ENCODE measurements at places on chromosomes 1 and 21. TPM values are rescaled to one million over a fixed set of nuclear protein-coding genes. Genes with fewer than 3 reads are reported as not detected.

Gene TEX38
- not detected for polyA plus RNA-seq

Gene FOXO6
- 11.3 TPM for polyA plus RNA-seq

Gene HTR1D
- polyA plus RNA-seq = 0.13 TPM

Gene PHC2
- polyA plus RNA-seq = 77.9 TPM

DNA sequence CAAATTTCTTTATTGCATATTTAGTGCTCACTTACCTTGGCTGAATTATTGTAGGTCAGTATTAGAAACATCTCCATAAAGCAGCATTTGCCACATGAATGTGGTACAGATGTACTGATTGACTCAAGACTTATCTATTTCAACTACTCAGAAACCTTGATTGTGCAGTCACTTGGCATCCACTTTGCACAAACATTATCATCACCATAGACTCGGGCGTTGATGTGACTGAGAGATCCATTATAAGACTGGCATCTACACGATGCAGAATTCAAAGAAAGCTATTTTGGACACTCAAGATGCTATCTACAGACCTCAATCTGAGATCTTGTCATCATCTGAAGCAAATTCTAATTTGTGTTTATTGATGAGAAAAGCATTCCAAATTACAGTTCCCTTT lies 102.8 kb upstream of the USP25 start:
- DNase-seq = no peak

DNA sequence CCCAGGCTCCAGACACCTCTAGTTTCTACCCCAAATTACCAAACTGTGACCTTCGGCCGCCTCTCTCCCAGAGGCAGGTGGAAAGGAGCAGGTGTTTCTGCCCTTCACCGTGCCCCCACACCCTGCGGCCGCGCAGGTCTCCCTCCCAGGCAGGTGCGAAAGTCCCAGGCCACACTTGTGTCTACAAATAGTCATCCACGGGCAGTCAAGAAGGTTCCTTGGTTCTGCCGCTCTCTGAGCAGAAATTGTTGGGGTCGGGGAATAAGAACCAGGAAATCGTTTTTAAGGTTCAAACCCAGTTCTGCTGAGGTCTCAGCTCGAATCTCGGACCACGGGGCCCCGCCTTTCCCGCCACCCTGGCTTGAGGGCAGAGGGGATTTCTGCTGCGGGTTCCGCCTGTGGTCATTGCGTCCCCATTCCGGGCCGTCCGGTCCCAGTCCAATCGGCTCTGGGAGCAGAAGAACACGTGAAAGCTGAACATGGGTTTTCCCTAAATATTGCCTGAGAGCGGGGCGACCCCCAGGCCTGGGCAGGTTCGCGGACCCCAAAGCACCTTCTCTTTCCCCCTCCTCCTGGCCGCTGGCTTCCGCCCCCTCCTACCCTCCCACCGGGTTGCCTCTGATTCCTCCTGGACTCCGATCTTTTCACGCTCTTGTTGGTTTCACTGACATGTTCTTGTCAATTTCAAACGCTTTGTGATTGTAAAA lies 1.2 kb upstream of the ATF3 start:
- DNase-seq = peak; percentile 37

DNA sequence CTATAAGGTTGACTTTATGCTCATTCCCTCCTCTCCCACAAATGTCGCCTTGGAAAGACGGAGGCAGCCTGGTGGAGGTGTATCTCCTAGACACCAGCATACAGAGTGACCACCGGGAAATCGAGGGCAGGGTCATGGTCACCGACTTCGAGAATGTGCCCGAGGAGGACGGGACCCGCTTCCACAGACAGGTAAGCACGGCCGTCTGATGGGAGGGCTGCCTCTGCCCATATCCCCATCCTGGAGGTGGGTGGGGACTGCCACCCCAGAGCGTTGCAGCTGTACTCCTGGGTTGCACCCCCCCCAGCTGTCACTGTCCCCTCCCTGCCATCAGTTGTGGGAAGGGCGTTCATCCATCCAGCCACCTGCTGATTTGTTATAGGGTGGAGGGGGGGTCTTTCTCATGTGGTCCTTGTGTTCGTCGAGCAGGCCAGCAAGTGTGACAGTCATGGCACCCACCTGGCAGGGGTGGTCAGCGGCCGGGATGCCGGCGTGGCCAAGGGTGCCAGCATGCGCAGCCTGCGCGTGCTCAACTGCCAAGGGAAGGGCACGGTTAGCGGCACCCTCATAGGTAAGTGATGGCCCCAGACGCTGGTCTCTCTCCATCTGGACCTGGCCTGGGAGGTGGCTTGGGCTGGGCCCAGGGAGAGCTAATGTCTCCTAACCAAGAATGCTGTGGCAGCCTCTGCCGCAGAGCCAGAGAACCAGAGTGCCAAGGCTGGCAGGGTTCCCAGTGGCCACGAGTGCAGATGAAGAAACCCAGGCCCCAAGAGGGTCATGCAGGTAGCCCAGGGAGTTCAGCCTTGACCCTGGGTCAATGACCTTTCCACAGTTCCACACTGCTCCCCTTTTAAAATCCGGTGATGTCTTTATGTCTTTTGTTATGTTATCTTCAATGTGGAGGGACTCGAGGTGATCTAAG lies 13.1 kb downstream of the PCSK9 start:
- no peak for DNase-seq
